Activated T-helper 2 cell treated with anti-CD3 and anti-CD28 coated beads, Interferon-gamma antibody, Interleukin-2, Interleukin-4, amounts not matched to agents 10 μg/mL and 5 μg/mL and 100 μg/mL, durations not matched to agents 14 hours and 24 hours and 36 hours (primary cell): ENCODE measurements at places on chromosomes 6 and 20. TPM values are rescaled to one million over a fixed set of nuclear protein-coding genes. Genes with fewer than 3 reads are reported as not detected.

DNA sequence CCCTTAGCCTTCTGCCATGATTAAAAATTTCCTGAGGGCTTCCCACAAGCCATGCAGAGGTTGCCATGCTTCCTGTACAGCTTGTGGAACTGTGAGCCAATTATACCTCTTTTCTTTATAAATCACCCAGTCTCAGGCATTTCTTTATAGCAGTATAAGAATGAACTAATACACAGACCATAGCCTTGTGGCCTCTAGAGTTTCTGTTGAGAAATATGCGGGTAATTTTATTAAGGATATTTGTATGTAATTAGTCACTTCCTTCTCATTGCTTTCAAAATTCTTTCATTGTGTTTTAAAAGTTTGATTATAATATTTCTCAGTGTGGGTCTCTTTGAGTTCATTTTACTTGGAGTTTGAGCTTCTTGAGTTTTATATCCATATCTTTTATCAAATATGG, 484.9 kb downstream of the COL12A1 start:
- DNase-seq = no peak

Gene VIP
- not detected in 2 replicates for total RNA-seq

Gene CENPW
- 54.7 and 54.8 TPM in 2 replicates for total RNA-seq

GRCh38 chr6:106087548-106088325, 1.6 kb downstream of the PRDM1 start:
- DNase-seq = no peak

Gene APOBEC2
- not detected in 2 replicates for total RNA-seq

DNA sequence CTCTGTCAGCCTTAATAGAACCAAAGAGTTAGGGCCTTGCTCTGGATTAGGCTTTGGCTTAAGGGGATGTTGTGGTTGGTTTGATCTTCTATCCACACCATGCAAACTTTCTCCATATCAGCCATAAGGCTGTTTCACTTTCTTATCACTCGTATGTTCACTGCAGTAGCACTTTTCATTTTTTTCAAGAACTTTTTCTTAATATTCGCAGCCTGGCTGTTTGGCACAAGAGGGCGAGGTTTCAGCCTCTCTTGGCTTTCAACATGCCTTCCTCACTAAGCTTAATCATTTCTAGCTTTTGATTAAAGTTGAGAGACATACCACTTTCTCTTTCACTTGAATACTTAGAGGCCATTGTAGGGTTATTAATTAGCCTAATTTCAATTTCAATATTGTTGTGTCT, 193.1 kb downstream of the NRN1 start:
- peak; percentile 24 for DNase-seq

- no peak for DNase-seq
Measured at GRCh38 chr20:34049897-34050695, 56.4 kb downstream of the RALY start.

GRCh38 chr6:70520575-70520974, 46.2 kb upstream of the SDHAF4 start:
- no peak for DNase-seq

- no peak for DNase-seq
Measured at GRCh38 chr6:79824202-79824601, 123.2 kb downstream of the ELOVL4 start.

- no peak for DNase-seq
Measured at GRCh38 chr20:23643659-23644058, 5.9 kb upstream of the CST3 start.

Gene SLC17A1
- total RNA-seq = 0.32 and 0.34 TPM in 2 replicates

Gene BCAS1
- total RNA-seq = not detected in 2 replicates

Gene MACROD2
- total RNA-seq = not detected in 2 replicates

Gene CHRNA4
- total RNA-seq = not detected in 2 replicates

GRCh38 chr20:36094497-36094896, 60.0 kb upstream of the EPB41L1 start:
- DNase-seq = no peak

Gene EYS
- total RNA-seq = not detected in 2 replicates

- no peak for DNase-seq
Measured at GRCh38 chr20:61948586-61949362, 116.9 kb downstream of the TAF4 start.

Gene HCK
- not detected in 2 replicates for total RNA-seq

DNA sequence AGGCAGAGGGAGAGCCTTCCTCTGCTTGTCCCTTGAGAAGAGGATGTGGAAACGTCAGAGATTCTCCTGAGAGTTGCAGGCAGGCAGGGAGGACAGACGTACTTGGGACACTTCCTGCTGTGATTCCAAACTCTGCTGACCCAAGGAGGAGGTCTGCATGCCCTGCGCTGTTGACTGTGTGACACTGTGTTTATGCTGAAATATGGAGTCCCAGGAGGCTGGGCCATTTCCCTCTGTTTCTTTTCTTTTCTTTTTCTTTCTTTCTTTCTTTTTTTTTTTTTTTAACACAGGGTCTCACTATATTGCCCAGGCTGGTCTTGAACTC, 63.5 kb upstream of the BHLHE23 start:
- no peak for DNase-seq

Gene RRAGD
- total RNA-seq = 6.3 and 7.2 TPM in 2 replicates

Gene NNAT
- not detected in 2 replicates for total RNA-seq

DNA sequence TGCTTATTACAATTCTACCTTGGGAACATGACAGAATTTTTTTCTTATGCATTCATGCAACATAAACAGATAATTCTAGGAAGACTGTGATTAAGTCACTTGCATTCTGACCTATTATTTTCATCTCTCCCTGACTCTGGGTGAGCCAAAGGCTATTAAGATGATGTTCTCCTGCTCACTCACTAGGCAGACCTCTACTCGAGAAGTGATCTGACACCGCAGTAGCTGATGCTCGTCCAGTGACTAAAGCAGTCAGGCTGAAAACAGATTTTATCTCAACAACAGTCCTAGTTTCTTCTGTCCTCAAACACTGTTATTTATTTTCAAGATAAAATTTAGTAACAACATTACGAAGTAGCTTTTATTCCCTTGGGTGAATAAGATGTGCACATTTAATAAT, 17.3 kb downstream of the NAA20 start:
- no peak for DNase-seq

Gene ZC2HC1B
- total RNA-seq = not detected in 2 replicates

- no peak for DNase-seq
Measured at GRCh38 chr6:49553384-49553783, 2.9 kb downstream of the C6orf141 start.

Gene CASS4
- total RNA-seq = 4.6 and 4.7 TPM in 2 replicates

Gene C6orf163
- total RNA-seq = 1.1 TPM in 2 replicates

Gene SOX18
- total RNA-seq = 1.0 and 1.1 TPM in 2 replicates

Gene TPX2
- total RNA-seq = 82.8 and 83.0 TPM in 2 replicates

Gene SLC25A27
- total RNA-seq = 0.53 and 1.3 TPM in 2 replicates

GRCh38 chr6:113292646-113293422, 564.3 kb upstream of the MARCKS start:
- DNase-seq = no peak

Gene HDAC2
- 115 and 125 TPM in 2 replicates for total RNA-seq

Gene MYLK4
- 0.21 and 0.23 TPM in 2 replicates for total RNA-seq

Gene CSNK2B
- total RNA-seq = 266 and 279 TPM in 2 replicates

Gene RBM38
- 88.9 and 89.5 TPM in 2 replicates for total RNA-seq

Gene PCMT1
- 112 TPM in 2 replicates for total RNA-seq

- DNase-seq = no peak
Measured at GRCh38 chr6:56419191-56419590, 171.8 kb upstream of the COL21A1 start.

- no peak for DNase-seq
Measured at GRCh38 chr6:113860181-113860955, 3.2 kb downstream of the MARCKS start.

DNA sequence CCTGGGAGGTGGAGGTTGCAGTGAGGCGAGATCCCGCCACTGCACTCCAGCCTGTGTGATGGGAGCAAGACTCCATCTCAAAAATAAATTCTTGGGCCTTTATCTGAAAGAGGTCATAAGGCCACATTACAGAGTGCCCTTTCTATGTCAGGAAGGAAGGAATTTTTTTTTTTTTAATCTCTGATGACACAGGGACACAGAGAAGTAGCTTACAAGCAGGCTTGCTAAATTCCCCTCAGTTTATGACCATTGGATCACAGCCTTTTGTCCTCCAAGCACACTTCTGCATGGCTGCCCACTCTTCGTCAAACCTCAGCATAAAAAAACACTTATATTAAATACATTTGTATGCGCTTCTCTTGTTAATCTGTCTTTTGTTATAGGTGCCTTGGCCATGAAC, 7.5 kb upstream of the IFNGR1 start:
- no peak for DNase-seq

DNA sequence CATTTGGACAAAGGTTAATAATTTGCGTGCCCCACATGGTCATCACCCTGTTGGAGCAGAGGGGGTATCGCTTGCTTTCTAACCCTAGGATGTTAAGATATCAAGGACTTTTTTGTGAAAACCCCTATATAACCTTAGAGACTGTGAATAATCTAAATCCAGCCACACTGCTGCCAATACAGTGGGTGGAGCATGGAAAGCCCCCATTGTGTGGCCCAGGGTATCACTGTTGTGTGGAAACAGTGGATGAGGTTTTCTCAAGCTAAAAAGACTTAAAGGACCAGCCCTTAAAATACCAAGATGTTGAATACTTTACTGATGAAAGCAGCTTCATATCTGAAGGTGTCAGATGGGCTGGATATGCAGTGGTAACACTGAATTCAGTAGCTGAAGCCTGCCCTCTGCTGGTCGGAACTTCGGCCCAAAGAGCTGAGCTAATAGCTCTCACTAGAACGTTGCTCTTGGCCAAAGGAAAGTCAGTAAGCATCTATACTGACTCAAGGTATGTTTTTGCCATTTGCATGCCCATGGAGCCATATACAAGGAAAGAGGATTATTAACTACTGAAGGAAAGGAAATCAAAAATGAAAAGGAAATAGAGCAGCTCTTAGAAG, 695.2 kb downstream of the PHF3 start:
- DNase-seq = peak; percentile 9

Gene TUBB1
- not detected in 2 replicates for total RNA-seq

Gene MPIG6B
- total RNA-seq = not detected in 2 replicates

- DNase-seq = no peak
Measured at GRCh38 chr6:68279793-68280557, 355.1 kb upstream of the ADGRB3 start.

GRCh38 chr20:2825761-2826160, 9.6 kb downstream of the TMEM239 start:
- DNase-seq = no peak

GRCh38 chr6:75300531-75300855, 15.9 kb upstream of the TMEM30A start:
- no peak for DNase-seq

GRCh38 chr6:124962639-124963415, 590 bp downstream of the RNF217 start:
- no peak for DNase-seq

- no peak for DNase-seq
Measured at GRCh38 chr6:30681766-30682142, 4.7 kb downstream of the PPP1R18 start.

DNA sequence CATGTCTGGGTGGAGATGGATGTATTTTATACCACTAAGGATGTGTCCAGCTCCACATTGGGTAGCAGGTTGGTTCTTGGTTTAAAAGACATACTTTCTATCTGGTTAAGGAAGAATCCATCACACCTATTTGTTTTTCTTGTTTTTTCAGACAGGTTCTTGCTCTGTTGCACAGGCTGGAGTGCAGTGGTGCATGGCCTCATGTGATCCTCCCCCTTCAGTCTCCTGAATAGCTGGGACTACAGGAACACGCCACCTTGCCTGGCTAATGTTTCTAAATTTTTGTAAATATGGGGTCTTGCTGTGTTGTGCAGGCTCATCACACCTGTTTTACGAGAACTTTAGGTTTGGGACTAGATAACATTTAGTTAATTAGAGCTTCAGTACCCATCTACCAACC, 115.7 kb upstream of the PRND start:
- no peak for DNase-seq

DNA sequence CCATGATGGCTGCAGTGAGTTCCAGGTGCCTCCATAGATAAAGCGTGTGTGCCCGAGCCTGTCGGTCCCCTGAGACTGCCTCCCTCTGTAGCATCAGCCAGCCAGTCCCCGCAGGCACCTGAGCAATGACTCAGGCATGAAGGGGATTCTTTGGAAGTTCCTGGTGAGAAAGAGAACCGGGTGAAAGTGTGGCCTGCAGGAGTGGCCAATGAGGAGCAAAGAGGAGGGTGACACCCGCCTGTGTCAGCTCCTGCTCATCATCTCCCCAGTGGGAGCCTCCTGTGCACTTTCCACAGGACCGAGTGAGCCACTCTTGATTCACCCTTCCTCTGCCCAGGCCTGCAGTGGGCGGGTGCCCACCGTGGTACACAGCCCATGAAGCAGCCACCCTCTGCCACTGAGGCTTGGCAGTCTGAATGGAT, 71.2 kb upstream of the PTPN1 start:
- DNase-seq = no peak

DNA sequence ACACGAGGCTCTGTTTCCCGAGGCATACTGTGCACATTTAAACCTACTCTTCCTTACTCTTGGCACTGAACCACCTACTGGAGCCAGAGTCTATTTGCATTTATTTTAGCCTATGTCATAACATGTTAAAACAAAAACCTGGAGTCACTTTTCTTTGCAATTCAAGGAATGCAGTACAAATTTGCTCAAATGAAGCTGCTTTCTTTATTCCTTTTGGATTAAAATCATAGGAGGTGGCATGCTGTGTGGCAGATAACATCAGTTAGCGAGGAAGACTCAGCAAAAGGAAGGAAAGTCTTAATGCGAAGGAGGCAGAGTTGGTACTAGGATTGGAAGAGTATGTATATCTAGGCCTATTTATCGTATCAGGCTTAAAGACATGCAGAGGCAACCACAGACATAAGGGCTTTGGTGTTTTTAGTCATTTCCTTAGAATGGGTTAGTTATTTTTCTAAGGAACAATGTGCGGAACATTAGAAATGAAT, 92.9 kb downstream of the SAMD3 start:
- no peak for DNase-seq

Gene NINL
- total RNA-seq = 6.9 and 7.5 TPM in 2 replicates

GRCh38 chr6:127022302-127022701, 96.2 kb upstream of the RSPO3 start:
- no peak for DNase-seq

Gene DHX35
- total RNA-seq = 14.8 and 15.3 TPM in 2 replicates

DNA sequence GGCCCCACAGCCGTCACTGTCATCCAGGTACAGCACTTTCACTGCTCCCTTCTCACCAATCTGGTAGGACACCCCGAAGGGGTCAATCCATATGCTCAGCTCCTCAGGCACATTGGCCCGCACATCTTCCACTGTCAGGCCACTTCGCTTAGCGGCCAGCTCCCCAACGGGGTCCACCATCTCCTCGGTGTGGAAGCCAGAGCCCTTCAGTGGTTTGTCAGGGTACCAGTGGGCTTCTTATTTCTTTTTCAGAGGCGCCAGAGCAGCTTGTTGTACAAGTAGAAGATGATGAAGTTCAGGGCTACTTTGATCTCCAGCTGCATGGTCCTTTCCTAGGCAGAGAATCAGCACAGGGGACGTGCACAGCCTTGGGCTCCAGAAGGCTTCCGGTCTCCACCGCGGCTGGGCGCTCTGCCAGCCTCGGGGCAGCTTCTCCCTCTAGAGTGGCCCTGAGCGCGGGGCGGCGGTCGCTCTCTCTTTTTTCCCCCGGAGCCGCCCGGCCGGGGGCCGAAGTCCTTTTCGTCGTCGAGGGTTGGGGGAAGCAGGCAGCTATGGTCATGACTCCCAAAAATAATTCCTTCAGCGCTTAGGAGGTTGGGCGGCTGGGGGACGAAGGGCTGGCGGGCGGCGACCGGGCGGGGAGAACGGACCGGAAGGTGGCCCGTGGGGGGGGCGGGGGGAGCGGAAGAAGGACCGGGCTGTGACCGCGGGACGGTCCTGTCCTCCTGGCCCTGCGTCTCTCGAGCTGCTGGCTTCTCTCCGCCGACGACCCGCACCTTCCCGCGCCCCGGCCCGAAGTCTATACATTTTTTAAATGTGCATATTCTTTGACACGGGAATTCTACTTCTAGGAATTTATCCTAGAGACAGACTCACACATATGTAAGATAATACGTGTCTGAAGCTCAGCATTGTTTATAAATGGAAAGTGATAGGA, 6.5 kb upstream of the ZSCAN9 start:
- no peak for DNase-seq
